Activated effector memory CD4-positive, alpha-beta T cell treated with anti-CD3 and anti-CD28 coated beads, Interleukin-2, amount 50 U/mL, for 16 hours (primary cell): ENCODE measurements at places on chromosomes 2 and 18.

DNA sequence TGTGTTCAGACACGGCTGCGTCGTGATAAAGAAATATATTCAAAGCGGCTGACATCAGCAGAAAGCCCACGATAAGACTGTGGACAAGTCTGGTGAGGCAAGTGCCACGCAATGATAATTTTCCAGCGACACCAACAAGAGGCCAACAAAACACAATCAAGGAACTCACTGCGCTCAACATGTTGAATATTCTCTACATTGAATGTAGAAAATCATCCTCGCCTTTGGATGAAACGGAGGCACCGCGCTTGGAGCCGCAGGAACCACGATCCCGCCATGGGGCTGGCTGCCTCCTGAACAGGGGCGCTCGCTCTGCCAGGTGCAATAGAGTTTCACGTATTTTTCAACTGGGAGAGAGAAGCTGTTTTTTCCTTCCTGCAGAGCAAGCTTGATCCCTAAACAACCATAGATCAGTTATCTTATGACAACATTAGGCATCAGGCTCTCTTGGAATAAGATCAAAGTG, 220.3 kb downstream of the ATAD2B start:
- DNase-seq = no peak

DNA sequence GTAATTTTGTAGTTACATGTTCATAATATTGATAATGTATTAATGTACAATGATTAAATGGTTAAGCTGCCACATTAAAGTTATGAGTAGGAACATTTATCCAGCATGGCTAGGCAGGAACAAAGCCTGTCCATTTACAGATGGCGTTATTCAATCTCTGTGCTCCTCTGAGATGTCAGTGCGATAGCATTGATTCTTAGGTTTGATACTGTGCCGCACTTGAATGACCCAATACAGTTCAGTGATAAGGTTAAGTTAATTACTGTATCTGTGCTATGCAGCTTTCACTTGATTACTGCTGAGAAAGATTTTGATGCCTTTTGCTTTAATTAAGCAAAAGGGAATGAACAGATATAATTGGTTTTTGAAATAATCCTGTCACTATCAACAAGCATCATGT, 111.8 kb downstream of the ZNF407 start:
- no peak for DNase-seq

- DNase-seq = no peak
Observed at GRCh38 chr2:212977152-212977551, 174.3 kb downstream of the IKZF2 start.

- DNase-seq = peak; percentile 37
Observed at GRCh38 chr2:24913911-24914310, 6.1 kb downstream of the ADCY3 start.

GRCh38 chr2:60530660-60531281, 22.7 kb downstream of the BCL11A start:
- DNase-seq = no peak

GRCh38 chr2:30759481-30759880, 47.8 kb downstream of the CAPN13 start:
- peak; percentile 22 for DNase-seq

GRCh38 chr2:43507137-43507536, 88.7 kb downstream of the THADA start:
- no peak for DNase-seq

GRCh38 chr2:212721026-212721451, 182.4 kb upstream of the ERBB4 start:
- DNase-seq = no peak
